ENCODE measurements at places on chromosomes 1 and 21.

GRCh38 chr21:31866077-31866511 is 6.7 kb upstream of the HUNK start:
- DNase-seq: peak; percentile 66

DNA sequence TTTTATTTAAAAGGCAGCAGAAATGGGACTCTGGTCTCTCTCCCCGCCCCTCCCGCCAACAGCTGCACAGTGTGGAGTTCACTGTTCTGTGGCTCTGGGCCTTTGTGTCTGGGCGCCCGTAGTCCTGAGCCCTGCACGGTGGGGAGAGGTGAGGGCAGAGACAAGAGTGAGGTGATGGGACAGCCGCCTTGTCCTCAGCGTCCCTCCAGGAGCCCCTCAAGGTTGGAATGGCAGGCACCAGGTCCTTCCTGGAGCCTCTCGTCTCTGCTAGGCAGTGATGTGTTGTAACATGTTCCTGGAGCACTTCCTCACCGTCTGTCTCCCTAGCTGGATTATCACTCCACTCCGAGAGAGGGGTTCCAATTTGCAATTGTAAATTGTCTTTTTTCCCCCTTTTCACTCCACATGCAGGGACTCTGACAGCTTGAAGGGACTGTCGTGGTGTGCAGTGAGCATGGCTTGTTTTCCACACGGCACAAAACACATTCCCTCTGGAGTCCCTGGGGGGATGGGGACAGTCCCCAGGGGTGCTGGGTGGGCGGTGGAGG is 44.6 kb upstream of the C1orf174 start:
- no peak for DNase-seq

DNA sequence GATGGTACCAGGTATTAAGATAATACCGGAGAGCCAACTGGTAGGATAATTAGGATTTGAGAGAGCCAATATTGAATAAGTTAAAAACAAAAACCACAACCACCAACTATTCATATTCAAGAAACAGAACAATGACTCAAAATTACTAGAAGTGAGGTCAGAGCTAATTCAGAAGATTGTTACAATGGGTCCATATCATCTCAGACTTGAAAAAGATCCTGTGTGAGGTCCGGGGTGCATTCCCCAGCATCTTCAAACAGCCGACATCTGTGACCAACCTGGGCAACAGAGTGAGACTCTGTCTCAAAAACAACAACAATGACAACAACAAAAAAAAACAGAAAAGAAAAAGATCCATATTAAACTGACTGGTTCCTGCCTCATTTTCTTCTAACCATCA is 18.6 kb downstream of the AK2 start:
- no peak for DNase-seq

- no peak for DNase-seq
These were observed 25.3 kb downstream of the MPZL1 start for GRCh38 chr1:167746988-167747655.

- DNase-seq: no peak
These were observed 10.3 kb upstream of the TEDDM1 start for GRCh38 chr1:182410620-182411273.

GRCh38 chr1:229028544-229028943 is 242.4 kb upstream of the RAB4A start:
- no peak for DNase-seq

GRCh38 chr1:192927496-192927895 is 118.7 kb downstream of the RGS2 start:
- no peak for DNase-seq

GRCh38 chr1:108209456-108210108 is 9.4 kb upstream of the SLC25A24 start:
- no peak for DNase-seq

- no peak for DNase-seq
These were observed 3.8 kb downstream of the TRIM62 start for GRCh38 chr1:33177996-33178540.

DNA sequence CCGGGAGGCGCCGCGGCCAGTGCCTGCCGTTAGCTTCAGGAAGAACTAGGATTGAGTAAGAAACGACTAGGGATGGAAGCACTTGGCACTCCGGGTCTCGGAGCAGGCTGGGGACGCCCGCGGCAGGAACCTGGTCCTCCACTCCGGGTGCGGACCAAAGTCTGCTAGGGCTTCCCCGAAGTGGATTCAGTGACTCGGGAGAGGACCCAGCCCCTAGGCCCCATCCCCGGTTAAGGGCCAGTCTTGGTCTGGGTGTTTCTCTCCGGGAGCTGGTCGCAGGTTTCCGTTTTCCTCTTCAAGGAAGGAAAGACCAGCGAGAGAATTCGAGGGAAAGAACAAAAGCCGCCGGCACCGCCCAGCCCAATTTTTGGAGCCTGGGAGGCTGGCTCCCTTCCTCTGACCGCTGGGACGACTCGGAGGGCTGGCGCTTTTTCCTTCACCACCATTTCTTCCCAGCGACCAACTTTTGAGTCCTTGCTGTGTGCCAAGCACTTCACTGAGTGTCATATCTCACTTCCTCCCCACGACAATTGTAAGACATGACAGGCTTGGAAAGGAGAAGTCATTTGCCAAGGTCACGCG is 16.8 kb upstream of the STMN1 start:
- peak; percentile 42 for DNase-seq

GRCh38 chr1:10283318-10283984 is 73.1 kb downstream of the KIF1B start:
- DNase-seq: no peak

DNA sequence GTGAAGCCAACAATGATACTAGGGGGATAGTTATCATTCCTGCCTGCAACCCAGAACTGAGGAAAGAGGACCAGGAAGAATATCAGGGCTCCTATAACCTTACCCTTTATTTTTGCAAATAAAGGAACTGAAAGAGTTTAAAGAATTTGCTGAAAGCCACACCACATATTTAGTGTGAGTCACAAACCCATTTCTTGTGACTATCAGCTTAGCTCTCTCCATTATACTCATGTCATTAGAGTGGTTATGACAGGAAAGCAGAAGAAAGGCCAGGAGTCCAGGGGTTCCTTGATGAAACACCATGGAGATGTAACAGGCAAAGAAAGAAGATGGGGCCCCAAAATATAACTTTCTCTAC is 141.1 kb upstream of the SAMSN1 start:
- DNase-seq: peak; percentile 44

GRCh38 chr1:107439567-107439966 is 298.7 kb downstream of the NTNG1 start:
- DNase-seq: no peak

DNA sequence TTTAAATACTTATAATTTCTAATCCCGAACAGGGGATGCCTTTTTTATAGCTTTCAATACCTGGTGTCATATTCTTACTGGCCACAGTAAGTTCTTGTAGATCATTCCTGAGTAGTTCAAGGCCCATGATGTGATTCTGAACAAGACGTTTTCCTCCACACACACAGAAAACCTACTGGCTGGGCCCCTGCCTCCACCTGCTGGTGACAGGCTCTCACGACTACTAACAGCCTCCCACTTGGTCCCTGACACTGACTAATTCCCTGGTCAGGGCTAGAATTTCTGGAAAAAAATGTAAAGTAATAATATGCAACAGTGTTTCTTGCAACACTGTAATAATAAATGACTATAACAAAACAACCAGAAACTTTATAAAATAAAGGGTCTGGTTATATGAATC is 50.4 kb upstream of the RIPK4 start:
- DNase-seq: peak; percentile 36

- no peak for DNase-seq
These were observed 176.6 kb downstream of the NRIP1 start for GRCh38 chr21:14888202-14888601.

DNA sequence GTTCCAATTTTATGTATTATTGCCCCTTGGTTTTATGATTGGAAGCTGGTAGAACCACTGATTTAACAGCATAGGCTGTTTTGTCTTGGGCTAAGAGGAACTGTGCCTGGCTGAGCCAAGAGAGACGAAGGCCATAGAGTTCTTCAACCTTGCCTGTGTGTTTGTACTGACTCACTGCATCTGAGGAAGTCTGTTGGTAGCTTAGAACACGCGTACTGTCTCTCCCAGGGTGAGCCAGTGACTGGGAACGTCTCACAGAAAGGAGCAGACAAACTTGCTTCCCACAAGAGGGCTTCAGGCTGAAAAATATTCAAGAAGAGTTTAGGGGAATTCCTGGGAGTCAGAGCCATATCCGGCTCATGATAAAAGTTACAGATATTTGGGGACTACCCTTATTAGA is 14.9 kb downstream of the TMEM51 start:
- no peak for DNase-seq

GRCh38 chr1:183306317-183307042 is 111.7 kb downstream of the NMNAT2 start:
- no peak for DNase-seq

- no peak for DNase-seq
These were observed 26.2 kb downstream of the LEMD1 start for GRCh38 chr1:205395616-205396015.

- no peak for DNase-seq
These were observed 197.3 kb downstream of the ZBTB18 start for GRCh38 chr1:244248426-244248825.

DNA sequence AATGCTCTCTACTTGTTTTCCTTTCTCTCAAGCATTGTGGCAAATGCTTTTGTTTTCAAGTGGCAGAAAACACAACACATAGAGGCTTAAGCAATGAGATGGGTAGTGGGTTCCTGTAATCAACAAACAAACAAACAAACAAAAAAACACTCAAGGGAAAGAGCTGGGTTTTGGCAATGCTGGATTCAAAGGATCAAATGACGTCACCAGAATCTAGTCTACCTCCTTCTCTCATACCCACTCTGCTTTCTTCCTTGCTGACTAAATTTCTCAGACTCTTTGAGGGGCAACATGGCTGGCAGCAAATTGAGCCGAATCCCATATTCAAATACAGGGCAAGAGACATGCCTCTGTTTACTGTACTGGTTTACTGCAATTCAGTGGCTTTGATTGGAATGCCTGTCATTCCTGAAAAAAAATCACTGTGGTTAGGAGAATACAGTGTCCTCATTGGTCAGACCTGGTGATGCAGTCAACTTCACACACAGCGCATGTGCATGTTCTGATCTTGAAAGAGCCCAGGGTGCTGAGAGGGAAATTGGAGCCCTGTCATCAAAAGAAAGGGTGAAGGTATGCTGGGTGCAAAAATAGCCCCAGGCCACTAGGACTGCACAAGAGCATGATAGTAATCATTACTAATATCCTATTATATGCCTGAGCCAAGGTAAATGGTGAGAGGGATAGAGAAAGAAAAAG is 356.2 kb downstream of the KCTD3 start:
- no peak for DNase-seq

DNA sequence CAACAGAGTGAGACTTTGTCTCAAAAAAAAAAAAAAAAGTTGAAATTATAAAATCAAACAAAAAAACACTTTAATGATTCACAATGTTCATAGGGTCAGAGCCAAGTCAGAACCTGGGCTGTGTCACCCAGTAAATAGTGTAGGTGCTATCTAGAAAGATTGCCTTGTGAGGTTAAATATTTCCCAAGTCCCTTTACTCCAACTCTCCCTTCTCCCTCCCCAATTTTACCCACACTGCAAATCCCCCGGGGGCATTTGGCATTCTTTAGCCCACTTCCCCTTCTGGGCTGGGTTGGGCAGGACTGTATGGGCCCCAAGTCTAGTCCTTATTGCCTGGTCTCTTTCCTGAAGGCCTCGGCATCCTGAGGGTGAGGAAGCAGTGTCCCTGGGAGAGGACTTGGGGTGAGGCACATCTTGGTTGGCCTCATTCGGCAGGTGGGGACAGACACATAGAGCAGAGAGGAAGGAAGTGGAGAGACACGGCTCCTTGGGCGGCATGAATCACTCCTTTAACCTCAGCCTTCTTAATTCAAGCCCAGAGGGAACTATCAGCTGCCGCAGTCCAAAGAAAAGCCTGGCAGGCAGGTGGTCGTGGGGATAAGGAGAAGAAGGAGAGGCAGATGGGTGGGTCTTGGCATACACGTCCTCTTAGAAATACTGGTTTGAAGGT is 8.2 kb downstream of the ADORA1 start:
- DNase-seq: peak; percentile 67

DNA sequence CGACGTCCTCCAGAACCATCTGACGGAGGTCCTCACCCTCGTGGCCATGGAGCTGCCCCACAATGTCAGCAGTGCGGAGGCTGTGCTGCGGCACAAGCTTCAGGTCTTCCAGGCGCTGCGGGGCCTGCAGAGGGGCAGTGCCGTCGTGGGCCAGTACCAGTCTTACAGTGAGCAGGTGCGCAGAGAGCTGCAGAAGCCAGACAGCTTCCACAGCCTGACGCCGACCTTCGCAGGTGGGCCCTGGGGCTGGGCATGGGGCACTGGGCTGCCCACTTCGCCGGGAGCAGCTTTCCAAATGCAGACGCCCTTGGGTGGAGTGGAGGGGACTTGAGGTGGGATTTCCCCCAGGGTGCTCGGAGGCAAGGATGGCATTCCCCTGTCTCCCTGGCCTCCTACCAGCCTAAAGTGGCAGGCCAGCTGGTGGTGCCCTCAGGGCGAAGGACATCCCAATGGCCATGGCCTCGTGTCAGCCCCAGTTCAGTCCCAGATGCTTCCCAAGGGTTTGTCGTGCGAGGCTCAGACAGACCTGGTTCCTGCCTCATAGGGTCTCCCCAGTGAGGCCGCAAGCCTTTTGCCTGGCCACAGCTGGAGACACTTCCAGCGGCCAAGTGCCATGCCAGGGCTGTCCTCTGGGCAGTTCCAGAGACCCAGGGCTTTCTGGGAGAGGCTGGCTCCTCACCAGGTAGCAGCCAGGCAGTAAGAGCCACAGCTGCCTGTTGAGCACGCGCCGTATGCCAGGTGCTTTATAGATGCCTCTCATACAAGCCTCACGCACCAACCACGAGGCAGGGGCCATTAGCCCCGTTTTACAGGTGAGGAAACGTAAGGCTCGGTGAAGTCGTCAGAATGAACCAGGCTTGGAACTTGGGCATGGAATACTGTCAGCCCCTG is 27.8 kb downstream of the H6PD start:
- DNase-seq: no peak

DNA sequence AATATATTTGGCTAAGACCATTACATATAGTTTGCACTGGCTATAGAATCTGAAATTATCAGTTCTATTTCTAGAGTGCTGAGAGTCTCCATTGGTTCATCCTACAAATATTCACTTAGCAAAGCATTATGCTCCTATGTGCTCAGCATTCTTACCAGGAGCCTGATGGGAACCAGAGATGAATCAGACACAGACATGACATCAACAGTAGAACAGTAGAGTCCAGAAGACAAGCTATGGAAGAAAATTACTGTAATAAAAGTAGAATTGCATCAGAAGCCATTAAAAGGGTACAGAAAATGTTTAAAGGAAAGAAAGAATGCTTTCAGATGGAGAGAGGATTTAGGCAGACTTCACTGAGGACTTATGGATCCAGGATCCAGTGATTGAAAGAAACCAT is 271.7 kb upstream of the SNX7 start:
- DNase-seq: no peak

Data from HL-60 (cell line).